LNCaP clone FGC (cell line): ENCODE measurements at places on chromosomes 12 and 14.

DNA sequence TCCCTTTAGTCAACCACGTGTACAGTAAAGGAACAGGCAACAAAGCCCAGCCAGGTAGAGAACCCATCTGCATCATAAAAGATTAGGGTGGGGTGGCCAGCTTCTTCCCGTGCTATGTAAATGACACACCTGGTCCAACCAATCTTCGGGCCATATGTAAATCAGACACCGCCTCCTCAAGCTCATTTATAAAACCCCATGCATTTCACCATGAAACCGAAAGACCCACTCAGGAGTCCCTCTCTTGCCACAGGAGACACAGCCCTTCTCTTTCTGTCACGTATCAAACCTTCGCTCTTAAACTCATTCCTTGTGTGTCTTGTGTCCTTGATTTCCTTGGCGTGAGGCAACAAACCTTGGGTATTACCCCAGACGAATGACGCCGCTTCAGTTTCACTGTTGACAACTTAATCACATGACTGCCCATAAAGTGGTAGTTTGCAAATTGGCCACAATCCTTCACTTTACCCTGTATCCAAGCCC is 59.8 kb upstream of the TBPL2 start:
- DNase-seq, result no peak

- no peak for DNase-seq
These were observed 80.1 kb downstream of the SSPN start for GRCh38 chr12:26275313-26276131.

- DNase-seq, result peak; percentile 40
These were observed 205.1 kb downstream of the PTPRO start for GRCh38 chr12:15527201-15528080.

DNA sequence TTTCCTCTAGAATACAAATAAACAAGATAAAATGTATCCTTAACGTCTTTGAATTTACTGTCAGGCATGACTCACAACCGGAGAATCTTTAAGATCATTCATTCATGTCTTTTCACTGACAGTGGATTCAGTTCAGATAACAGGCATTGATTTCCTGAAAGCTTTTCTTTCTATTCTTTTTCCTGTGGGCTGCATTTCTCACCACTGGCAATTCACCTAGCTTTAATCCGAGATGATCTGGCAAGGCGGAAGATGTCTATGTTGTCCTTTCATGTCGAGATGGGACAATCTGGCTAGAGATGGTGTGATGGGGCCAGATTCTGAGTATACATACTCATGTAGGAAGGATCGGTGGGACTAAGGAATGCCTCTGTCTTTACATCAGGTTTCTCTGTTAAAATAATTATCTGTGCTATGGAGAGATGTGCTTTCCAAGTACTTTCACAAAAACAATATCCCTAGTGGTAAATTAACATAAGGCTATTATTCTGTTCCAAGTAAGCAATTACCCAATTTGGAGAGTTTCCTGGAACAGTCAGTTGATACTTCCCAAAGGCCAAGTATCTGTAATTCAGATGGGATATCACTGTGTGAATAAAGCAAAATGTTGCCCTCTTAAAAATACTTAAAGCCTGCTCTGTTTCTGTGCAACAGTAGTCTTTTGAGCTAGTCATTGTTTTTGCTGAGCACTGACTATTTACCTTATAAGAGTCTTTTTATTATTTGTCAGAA is 17.8 kb downstream of the ACSS3 start:
- DNase-seq, result no peak

- DNase-seq, result no peak
These were observed 908 bp downstream of the TDP1 start for GRCh38 chr14:89956661-89957009.

DNA sequence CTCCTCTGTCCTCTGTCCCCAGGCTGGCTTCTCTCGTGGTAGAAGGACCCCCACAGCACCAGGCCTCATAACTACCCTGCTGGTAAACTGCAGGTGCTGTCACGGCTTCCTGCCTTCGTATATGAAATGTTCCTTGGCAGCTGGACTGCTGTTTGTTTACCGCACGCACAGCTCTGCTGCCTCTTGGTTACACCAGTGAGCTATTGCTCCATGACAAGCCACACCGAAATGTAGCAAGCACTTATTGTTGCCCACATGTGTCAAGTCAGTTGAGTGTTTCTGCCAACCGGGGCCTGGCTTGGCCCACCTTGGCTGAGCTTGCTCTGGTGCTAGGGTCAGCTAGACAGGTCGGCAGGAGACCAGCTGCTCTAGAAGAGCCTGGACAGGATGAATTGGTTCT is 21.7 kb upstream of the TCL1B start:
- DNase-seq, result no peak

DNA sequence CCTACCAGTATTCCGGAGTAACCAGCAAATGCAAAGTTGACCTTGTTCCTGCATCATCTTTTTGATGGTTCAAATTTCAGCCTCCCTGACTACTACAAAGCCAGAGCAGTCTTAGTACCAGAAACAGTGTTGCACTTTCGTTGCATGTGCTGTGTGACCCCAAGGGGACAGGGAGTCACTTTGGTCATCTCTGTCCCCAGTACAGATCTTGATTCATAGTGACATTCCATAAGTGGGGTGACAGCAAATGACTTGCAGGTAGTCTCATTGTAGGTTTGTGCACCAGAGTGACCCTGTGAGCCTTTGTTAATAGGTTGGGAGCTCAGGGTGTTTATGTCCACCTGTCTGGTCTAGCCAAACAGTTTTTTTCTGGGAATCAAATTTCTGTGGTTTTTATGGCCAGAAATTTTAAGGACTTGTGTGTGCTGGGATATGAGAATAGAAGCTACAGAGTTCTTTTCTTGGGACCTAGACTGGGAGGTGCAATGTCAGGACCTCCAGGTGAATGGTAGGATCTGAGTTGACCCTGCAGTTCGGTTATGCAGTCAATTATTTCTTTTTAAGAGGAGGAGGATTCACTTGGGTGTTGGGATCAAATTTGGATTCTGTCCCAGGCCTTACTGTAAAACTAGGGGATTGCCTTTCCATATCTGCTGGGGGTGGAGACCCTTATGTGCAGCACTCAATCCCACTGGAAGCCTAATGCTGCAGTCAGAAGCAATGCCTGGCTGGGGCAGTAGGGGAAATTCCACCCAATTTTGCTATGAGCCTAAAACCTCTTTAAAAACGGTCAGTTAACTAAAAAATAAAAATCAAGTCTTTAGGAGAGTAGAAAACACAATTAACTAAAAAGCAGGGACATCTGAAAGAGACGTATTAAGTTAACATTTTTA is 10.1 kb downstream of the EIF5 start:
- DNase-seq, result no peak

DNA sequence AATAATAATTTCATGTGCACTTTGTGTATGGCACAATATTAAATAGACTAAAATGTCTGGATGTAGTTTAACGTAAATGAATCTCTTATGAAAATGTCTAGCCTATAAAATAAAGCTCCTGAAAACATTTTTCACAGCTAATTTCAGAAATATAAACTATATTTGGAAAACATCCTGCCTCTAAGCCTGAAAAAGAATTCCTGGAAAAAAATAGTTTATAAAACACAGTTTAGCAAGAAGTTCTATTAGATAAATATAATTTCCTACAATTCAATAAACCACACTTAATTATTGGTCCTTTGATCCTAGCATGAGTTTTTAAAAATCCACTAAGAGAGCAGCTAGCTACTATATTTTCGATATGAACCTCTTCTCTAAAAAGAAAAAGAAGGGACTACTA is 159.9 kb downstream of the ADAMTS20 start:
- no peak for DNase-seq

DNA sequence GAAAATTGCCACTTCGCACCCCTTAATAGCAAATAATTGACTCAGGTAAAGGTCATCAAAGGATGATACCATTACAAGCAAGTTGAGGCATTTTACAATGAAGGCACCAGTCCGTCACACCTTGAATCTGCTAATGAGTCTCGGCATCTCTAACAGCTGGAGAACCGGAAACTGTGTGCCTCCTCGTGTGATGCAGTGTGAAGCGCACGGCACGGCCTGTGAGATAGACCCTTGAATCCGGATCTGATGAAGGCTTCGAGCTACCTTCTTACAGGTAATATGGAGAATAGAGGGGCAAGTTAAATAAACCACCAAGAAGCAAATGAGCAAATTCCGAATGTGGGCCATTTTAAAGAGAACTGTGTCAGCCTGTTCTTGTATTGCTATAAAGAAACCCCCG is 19.8 kb upstream of the TUBA1A start:
- DNase-seq, result no peak

DNA sequence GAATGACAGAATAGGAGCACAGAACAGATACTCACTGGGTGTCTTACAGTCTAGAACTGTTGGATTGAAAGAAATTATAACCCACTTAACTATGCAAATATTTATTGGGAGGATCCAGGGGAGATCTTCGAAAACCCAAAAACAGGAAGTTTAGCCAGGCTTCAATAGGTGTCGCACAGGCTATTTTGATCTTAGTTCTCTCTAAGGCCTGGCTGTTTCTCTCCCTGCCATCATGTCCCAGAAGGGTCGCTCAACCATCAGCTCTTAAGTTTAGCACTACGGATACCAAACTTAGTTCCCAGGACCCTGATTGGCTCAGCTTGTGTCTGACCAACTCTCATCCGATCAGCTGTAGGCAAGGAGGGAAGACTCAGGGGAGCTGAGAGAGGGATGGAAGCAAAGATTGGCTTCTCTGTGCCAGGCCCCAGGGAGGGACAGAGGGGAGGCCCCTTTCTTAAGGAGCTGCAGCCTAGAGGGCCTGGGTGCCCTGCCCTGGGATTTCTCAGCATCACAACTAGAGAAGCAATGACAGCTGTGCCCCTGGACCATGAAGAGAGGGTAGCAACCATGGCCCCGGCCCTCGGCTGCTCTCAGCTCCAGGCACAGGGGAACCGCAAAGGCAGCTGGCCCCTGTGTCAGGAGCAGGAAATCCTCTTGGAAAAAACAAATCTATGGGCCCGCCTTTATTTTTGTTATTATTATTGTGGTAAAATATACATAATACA is 13.5 kb downstream of the PHETA1 start:
- DNase-seq, result no peak

DNA sequence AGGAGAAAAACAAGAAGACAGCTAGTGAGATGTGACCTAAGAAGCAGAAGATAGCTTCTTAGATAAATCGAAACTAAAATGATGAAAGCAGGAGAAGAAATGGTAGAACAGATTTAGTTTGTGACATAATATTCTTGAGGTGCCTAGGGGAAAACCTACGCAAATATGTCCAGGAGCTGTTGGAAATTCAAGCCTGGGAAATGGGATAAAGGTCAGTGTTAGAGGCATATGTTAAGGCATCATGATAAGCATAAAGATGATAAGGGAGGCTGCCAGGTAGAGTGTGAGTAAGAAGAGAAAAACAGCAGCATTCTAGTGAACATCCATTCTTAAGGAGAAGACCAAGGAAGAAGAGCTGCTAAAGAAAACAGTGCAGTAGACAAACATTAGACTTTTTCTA is 109.6 kb upstream of the LGR5 start:
- no peak for DNase-seq

DNA sequence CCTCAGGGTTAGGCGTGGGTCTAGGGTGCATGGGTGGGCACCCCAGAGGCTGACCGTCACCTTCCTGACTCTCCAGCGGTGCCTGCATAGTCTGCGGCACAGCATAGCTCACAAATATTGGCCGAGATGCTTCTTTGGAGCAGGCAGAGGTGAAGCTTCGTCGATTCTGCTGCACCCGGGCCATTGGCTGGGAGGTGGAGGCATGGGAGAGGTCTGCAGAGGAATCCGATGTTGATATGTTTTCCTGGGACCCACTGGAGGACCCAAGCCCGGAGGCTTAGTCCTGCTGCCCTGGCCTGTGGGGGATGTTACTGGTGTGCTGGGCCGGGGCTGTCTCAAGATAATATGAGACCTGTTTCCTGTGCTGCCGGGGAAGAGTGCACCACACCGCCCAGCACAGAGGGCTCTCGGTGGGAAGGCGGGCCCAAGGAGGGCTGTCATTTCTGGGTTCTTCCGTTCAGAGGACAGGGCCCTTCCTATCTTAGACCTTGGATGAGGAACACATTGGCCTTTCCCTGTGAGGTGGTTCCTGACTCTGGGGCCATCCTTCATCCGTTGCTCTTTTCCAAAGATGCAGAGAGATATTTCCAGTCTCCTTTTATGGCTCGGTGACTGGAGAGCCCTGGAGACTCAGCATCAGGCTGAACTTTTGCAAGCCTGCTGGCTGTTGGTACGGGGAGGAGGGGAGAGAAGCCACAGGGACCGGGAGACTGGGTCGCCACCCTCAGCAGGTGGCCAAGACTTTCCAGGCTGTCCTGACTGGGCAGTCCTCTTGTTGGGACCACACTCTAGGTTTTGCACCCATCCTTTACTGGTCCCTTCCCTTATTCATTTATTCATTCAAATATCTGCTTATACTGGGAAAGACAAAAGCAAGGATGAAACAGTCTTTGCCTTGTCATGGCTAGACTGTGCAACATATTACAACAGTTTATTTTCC is 143.5 kb downstream of the TSPAN9 start:
- no peak for DNase-seq

DNA sequence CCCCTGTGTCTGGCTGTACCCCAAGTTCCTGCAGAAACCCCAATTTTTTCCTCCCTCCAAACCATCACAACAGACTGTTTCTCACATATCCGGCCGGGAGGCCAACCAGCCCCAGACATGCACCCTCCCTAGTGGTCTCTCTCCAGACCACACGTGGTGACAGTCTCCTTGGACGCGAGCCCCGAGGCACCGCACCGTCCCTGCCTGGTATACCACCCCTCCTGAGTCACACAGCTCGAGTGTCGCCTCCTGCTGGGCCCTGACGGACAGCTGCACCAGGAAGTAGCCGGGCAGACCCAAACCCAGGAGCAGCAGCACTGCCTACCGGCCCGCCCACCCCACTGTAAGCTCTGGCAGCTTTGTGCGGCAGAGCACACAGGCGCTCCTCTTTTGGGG is 97.4 kb downstream of the RFLNA start:
- DNase-seq, result no peak

GRCh38 chr12:130405332-130405731 is 67.6 kb downstream of the PIWIL1 start:
- no peak for DNase-seq

DNA sequence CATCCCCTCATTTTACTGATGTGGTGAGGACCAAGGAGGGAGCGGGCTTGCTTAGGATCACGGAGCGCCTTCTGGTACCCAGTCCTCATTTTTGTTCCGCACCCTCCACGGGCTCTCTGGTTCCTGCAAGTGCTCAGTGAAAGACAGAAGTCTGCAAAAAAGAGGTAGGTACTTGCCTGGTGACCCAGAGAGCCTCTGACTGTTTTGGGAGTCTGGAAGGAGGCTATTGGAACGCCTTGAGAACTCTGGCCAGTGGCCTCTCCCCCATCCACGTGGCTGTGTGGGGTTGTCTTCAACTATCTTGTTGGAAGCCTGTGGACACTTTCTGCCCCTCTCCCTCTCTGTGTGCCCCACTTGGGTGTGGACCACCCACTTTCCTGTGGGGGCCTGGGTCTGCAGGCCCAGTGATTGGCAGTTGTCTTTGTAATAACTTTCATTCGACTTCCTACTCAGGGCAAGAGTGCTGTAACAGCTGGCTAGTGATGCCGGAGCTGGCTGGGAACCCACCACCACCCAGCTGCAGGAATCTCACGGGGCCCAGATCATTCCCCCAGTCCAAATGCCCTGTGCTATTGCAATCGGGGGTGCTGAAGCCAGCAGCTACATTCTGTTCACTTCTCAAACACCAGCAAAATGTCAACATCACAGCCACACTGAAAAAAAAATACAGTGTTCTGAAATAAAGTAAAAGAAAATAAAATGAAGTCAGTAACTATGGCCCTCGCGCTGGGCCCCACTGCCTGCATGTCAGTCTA is 122.8 kb downstream of the PRMT8 start:
- no peak for DNase-seq

- DNase-seq, result no peak
These were observed 60.3 kb upstream of the KCNMB4 start for GRCh38 chr12:70305794-70306193.

GRCh38 chr12:65192963-65193516 is 23.7 kb downstream of the LEMD3 start:
- DNase-seq, result no peak
